ENCODE measurements at places on chromosomes 12 and 14.

DNA sequence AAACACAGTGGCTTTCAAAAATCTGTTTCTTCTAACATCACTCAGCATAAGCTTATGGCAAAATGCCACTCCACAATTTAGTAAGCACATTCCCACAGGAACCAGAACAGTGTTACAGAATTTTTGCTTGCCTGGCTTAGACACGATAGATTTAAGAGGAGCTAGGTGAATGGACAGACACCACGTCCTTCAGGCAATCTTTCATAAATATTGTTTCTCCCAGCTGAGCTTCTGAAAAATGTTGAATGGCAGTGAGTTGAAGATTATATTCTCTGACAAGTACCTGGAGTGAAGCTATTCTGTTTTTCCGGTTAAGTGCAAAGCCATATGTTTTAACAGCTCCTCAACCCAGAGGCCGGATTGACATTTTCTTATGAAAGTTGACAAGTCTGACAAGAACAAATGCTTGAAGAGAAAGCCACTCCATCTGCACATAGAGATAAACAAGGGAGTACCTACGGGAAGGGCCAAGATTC is 102.0 kb downstream of the FSCB start:
- no peak for DNase-seq

- DNase-seq = no peak
Observed at GRCh38 chr14:100781952-100782351, 44.0 kb upstream of the MEG3 start.

GRCh38 chr14:55157080-55157479 is 28.0 kb downstream of the LGALS3 start:
- DNase-seq = no peak

GRCh38 chr14:103516426-103517173 is 6.0 kb downstream of the CKB start:
- DNase-seq = no peak

DNA sequence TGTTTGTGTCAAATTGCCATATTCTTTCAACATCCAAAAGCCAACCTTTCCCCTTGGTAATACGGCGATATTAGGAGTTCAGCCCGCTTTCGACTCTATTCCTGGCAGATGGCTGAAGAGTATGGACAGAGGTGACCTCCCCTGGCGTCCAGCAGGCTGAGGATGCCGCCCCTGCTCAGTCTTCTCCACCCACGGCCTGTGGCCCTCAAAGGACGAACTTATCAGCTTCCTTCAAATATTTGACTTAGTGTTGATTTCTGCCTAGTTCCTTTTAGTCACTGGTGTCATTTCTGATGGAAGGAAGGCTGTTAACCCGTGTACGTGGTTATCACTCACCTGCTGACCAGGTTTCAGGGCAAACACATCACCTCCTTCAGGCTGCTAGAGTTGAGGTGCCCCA is 65.0 kb downstream of the TESC start:
- DNase-seq = no peak

DNA sequence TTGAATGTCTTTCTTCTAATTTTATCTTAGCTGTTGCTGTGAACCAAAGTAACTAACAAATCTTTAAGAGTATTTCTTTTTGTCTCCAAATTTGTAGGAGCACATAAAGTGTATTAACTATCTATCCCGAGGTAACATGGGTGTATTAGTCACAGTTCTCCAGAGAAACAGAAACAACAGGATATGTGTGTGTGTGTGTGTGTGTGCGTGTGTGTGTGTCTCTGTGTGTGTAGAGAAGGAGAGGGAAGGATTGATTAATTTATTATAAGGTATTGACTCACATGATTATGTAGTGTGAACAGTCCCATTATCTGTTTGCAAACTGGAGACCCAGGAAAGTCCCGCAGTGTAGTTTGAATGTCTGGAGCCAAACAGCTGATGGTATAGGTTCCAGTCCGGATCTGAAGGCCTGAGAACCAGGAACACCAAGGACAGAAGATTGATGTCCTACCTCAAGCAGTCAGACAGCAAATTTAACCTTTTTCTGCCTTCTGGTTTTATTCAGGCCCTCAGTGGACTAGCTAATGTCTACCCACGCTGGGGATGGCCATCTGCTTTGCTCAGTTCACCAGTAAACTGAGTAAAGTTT is 14.4 kb downstream of the G2E3 start:
- no peak for DNase-seq

DNA sequence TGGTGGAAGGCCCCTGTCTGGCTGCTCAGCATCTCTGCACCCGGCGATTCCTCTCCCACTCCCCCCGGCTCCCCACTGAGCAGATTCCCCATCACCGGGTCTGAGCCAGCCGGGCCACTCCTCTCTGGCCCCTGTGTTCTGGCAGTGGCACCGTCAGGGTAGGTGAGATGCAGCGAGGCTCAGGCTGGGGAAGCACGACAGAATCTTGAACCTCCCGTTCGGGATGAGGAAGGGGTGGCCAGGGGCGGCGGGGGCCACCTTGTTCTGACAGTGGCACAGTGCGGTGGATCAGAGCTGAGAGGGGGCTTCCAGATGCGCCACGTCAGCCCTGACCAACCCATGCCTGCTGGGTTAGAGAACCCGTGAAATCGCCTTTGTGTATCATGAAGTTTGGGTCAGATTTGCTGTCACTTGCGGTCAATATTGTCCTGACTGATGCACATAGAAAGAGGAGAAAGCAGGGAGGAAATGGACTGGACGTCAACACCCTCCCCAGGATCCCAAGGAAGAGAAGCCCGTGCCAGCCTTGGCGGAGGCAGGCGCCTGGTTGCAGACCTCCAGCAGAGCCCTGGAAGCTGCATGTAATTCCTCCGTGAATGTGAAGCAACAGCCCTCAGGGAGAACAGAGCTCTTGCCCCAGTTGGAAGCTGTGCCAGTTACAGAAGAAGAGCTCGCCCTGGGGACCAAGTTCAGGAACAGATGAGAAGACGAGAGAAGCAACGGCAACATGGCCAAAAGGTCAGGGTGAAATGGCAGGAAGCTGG is 137.1 kb upstream of the SFSWAP start:
- no peak for DNase-seq

GRCh38 chr14:31021576-31021949 is 3.9 kb upstream of the AP4S1 start:
- no peak for DNase-seq

DNA sequence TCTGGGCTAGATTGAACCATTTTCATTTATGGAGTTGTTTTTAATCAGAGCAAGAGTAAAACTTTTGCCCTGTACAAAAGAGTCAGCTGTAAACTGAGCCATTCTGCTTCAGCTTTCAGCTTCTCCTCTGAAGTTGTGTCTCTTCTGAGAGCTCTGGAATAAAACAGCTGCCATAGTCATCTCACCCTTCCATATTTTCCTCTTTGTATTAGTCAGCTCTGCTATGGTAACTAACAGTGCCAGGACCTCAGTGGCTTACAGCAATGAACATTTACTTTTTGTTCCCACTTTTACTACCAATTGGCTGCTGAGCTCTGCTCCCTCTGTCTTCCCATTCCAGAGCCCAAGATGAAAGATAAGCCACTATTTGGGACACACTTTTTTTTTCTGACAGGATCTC is 178.5 kb downstream of the DAD1 start:
- DNase-seq = no peak

- no peak for DNase-seq
Observed at GRCh38 chr14:55450124-55450523, 9.7 kb upstream of the TBPL2 start.

DNA sequence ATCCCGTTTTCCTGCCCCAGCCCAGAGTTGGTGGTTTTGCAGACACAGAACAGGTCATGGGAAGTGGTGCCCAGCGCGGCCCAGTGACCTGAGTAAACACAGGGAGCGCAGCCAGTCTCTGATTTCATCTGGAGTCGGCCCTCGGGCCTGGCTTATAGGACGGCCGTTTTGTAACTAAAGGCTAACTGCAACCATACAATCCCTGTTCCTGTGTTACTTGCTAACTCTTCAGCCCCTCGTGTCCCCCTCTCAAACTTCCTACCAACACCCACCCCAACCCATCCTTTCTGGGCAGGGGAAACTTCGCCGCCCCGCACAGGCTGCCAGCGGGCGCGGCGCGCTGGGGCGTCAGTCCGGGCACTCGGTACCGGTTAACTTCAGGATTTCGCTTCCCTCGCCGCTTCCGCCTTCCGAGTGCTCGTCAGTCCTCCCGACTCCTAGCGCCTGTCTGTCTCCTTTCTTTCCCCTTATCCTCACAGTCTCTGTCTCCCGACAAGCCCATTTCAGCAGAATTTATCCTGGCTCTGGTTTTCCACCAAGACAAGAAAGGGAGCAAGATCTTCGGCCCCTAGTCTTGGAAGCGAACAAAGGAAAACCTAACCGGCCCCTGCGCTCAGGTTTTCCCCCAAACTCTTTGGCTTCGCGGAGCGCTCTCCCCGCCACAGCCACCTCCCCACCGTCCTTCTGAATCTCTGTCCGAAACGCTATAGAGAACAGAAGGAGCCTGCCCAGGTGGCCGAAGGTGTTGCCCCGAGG is 2.0 kb downstream of the SIX1 start:
- DNase-seq = peak; percentile 60

DNA sequence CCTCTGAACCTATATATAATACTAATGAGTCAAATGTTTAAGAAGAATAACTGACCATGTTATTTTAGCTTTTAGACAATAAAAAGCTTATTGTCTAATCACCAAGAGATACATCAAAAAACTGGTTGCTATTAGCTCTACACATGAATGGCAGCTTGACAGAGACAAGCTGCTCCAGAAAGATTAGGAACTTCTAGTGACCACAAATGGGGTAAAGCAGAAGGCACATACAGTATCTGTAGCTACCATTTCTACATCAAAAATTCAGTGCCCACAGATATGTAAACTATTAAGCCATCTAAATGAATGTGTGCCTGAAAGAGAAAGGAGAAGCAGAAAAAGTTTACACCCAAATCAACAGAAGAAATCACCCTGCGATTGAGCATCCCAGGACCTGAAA is 2.4 kb downstream of the AREL1 start:
- DNase-seq = no peak

- no peak for DNase-seq
Observed at GRCh38 chr12:24049728-24050127, 100.3 kb upstream of the SOX5 start.

DNA sequence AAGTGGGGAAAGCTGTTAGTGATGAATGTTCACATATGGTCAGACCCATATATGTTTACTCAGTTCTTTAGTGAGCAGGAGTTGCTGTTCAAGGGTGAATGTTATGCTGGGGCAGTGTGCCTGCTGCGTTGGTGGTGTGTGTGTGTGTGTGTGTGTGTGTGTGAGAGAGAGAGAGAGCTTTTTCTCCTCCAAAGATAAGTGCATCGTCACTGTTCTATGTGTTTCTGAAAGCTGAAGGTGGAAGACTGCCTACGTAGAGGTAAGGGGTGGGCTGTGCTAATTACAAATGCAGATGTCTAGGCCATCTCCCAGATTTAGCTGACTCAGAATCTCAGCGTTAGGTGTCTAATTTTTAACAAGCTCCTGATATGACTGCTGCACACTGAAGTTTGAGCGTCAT is 10.5 kb downstream of the GABARAPL1 start:
- no peak for DNase-seq

- DNase-seq = no peak
Observed at GRCh38 chr14:81472096-81472800, 61.4 kb downstream of the SEL1L start.

GRCh38 chr12:30748147-30748546 is 6.6 kb downstream of the CAPRIN2 start:
- DNase-seq = no peak

DNA sequence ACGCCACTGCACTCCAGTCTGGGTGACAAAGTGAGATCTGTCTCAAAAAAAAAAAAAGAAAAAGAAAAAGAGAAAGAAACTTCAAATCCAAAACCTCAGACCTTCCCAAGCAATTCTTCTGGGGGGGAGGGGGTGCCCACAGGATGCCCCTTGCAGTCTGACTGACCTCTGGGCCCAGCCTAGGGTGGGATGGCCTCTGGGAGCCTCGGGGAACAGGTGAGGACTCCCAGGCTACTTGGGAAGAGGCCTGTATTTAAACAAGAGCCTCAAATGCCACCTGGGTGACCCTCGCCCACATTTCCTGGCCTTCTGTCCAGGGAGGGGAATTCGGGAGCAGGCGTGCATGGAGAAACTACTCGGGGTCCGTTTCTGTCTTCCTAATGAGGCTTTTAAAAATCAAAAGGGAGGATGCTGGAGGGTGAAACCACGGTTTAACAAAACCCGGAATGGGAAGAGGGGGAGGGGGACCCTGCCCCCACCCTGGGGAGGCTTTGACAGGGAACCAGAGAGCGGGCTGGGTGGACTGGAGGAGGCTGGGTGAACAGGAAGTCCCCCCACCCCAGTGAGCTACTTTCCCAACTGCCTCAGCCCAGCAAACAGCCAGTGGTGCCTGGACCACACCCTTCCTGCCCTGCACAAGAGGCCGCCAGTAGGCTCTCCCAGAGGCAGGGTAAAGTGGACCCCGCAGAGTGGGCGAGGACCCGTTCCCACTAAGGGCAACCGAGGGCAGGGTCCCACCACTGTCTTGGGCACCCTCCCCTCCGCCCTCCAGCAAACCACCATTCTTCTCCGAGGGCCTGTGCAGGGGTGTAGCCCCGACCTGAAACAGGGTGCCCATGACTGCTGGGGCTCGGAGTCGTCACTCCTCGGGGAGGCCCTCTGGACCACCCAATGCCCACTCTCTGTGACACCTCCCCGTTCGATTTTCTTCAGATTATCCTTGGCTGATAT is 1.5 kb upstream of the FBRSL1 start:
- DNase-seq = no peak

DNA sequence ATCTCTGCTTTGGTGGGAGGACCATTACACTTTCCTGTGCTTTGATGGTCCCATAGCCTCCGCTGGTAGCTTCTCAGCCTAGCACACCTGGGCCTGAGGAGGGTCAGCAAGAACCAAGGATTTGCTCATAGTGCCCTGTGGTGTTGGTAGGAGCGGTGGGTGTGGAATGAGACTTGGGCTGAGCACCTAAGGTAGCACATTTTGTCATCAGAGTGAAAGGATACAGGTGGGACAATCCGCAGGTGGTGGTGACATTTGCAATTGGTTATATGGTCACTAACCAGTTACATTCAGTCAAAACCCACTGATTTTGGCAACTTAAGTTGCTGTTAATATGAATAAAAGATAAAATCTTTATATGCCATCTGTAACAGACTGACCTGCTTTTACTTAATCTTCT is 46.7 kb downstream of the TTC6 start:
- DNase-seq = no peak
